ENCODE measurements at places on chromosomes 3 and 15.

DNA sequence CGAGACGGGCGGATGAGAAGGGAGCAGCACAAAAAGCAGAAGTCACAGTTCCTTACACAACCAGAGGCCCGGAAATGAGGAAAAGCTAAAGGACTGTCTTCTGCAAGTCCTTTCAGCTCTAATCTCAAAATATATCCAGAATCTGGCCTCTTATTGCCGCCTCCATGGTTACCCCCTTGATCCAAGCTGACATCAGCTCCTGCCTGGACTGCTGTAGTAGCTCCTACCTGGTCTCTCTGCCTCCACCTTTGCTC is 324.0 kb upstream of the ROPN1 start:
- DNase-seq = no peak

DNA sequence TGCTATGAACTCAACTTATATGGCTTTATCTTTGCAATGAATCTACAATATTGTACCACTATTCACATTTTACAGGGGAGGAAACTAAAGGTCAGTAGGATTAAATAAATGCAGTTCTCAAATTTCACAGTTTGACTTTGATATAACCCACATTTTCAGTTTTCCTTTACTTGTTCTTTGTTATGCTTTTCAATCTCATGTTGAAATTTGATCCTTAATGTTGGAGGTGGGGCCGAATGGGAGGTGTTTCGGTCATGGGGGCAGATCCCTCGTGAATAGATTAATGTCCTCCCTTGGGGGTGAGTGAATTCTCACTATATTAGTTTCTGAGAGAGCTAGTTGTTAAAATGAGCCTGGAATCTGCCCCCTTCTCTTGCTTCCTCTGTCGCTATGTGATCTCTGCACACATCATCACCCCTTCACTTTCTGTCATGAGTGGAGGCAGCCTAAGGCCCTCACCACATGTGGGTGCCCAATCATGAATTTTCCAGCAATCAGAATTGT is 44.7 kb downstream of the CD200 start:
- DNase-seq = no peak

DNA sequence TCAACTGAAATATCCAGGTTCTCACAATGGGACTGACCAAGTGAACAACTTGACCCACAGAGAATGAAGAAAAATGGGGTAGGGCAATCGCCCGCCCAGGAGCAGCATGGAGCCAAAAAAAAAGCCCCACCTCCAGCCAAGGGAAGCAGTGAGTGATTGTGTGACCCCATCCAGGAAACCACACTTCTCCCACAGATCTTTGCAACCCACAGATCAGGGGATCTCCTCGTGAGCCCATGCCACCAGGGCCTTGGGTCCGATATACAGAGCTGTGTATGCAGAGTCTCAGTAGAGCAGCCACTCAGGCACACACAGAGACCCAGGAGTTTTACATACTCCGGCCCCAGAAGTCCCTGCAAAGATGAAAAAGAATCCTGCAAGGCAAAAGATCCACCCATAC is 35.7 kb downstream of the PYGO1 start:
- no peak for DNase-seq

DNA sequence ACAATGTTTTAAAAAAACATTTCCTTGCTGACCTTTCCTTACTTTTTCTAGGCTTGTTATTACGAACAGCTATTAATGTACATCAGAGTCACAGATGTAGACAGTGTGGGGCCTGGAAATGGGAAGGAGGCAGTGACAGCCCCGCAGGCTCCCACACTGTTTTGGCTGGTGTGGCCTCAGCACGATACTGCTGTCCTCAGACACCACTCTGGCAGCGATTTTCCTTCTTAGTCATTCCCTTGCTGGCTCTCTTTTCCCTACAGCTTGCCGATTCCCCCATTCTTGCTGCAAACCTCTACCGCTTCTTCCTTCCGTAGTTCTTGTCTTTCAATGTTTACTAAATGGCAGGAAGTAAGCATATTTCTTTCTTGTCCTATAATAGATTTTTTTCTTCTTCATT is 113.1 kb downstream of the ABI3BP start:
- no peak for DNase-seq

DNA sequence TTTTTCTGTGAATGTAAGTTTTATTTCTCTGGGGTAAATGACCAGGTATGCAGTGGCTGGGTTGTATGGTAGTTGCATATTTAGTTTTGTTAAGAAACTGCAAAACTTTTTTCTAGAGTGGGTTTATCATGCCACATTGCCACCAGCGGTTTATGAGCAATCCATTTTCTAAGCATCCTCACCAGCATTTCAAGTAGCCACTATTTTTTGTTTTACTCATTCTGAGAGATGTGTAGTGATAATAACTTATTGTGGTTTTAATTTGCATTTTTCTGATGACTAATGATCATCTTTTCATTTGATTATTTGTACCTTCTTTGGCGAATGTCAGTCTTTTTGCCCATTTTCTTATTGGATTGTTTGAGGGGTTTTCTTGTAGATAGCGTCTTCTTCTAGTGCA is 56.2 kb downstream of the SPRED1 start:
- no peak for DNase-seq

DNA sequence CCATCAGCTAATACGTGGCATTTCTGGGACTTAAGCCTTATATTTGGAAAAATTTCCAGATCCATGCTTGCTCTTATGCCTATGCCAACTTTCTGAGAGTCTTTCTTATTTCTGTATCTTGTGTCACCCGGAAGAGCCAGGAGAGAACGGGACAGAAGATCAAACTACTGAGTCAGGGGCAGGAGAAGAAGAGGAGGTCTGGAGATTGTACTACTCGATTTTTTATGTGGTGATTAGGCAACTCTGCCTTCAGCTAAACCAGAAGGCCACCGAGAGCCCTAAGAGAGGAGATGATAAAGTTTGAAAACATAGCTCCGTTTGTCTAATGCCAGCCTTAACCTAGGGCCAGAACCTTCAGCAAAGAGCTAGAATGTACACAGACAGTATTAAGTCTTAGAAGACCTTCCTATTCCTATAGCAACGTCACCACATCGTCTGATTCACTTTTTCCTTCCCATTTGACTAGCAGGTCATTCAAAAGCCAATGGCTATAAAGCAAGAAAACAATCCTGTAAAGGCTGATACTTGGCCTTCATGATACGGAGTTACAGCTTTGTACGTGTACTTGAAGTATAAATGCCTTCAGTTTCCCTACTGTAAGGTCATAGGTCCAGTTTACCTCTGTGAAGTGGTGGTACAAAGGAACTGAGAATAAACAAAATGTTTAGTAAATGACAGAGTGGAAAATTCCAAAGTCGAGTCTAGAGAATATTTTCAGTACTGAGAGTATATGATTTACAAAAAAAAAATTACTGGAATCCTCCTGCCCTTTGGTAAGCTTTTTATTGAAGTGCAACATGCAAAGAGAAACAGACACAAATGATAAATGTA is 96.1 kb upstream of the ICE2 start:
- no peak for DNase-seq

DNA sequence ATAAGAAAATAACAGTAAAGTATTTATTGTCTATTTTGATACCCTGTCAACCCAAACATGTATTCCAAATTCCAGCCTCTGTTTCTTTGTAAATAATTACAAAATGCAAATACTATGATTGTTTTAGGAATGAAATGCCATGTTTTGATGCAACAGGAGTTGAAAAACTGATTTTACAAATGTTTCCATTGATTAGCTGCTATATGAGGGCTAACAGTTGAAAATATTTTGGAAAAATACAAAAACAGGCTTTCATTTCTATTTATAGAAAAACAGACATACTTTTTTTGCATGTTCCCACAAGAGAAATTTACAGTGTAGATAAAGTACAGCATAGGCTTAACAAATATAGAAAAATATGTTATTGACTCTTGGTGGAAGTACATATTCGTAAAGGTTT is 20.0 kb downstream of the MBNL1 start:
- no peak for DNase-seq

GRCh38 chr15:98232761-98233160 is 272.3 kb downstream of the ARRDC4 start:
- no peak for DNase-seq

DNA sequence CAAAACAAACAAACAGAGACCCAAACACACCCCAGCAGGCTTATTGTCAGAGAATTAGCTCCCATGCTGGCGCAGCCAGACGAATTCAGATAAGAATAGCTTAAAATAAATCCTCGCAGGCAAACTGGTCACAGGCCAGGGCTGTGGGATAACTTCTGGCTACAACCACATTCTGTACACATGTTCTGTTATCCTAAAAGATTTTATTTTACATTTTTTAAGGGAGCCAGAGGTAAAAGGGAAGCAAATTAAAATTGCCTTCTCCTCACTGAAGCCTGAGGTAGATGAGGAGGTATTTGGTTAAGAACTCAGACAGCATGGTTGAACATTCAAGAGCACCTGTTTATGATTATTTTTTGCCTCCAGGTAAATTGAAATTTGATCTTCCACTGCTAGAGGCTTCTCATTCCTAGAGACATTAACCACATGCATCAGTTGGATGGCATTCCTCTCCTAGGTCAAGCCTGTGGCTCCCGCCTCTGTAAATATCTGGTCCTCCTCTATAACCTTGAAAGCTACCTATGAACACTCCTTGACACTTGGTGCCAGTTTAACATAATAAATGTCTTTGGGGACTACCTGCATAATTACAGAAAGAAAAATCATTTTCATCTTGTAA is 190.3 kb downstream of the SATB1 start:
- no peak for DNase-seq

DNA sequence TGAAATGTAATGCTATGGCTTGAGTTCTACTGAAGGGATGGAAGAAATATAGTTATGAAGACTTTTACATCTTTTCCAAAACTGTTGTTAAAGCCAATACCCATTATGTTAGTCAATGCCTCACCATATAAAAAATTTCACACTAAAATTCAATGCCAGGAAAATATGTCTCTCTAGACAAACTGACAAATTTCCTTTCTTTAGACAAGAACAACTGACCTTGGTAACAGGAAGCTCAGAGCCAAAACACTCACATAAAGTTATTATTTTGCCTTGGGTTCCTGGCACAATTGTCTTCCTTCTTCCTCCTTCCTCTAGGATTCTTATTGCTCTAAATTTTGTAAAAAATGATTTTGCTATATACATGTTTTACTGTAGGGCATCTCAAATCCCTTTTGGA is 26.7 kb downstream of the INTS14 start:
- DNase-seq = no peak

GRCh38 chr3:4687167-4687566 is 194.0 kb downstream of the ITPR1 start:
- no peak for DNase-seq

DNA sequence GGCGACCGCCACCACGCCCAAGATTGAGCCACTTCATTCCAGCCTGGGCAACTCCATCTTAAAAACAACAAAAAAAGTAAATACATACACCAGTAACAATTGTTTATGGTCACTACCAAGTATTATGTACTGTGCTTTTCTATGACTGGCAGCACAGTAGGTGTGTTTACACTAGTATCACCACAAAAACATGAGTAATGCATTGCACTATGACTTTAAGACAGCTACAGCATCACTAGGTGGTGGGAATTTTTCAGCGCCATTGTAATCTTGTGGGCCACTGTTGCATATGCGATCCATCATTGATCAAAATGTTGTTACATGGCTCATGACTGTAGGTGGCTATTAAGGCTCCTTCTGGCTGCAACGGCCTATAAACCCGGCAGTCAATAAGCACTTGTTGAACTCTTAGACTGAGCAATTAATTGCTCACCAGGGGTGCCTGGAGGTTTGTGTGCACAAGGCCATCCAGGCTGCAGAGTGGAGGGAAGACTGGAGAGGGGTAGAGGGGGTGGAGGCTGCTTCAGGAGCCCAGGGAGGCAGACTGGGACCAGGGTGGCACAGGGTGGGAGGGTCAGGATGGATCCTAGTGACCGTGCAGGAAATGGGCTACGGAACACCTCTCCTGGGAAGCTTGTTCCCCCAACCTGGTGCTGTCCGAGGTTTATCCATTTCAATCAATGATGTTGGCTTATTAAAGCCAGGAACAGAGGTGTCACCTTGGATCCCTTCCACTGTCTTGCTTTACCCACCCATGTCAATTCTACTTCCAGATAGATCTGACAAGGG is 17.9 kb upstream of the COPG1 start:
- no peak for DNase-seq

Data from T-helper 22 cell (primary cell).